ENCODE measurements at places on chromosomes 2 and 18.

GRCh38 chr2:235230821-235231601, 262.8 kb upstream of the AGAP1 start:
- DNase-seq = no peak

- no peak for DNase-seq
Measured at GRCh38 chr18:10523544-10523943, 2.3 kb upstream of the NAPG start.

DNA sequence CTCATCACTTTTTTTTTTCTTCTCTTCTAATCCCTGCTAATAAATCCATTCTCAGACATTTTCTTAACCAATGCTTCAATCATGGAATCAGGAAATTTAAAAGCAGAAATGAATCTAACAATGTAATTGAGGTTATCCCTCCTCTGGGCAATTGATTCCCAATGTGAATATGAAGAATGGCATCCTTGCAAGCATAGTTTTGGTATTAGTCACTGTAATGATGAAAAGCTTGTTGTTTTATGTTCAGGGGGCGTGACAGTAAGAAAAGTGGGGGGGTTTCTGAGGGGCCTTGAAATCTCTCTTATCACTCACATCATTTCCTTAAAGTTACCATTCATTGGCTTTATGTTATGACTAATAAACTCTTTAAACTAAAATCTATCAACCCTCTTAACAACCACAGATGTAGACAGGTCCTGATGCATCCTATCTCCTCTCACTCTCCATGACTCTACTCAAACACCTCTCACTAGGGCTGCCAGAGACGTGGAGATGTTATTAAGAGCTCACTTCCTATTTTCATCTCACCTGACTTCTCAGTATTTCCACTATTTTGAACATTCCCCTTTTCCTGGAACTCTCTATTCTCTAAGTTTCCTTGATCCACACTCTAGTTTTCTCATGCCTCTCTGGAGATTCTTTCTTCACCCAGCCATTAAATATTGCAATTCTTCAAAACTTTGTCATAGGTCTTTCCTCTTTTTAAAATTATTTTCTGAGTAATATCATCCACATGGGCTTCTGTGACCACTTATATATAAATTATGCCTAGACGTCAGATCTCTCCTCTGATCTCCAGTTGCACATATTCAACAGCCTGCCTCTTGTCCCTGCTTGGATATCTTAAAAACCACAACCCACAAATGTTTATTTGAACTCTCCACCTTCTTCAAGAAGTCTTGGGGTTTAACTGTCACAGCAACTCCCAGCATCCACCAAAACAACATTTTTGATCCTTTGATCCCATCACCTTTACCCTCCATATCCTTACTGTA, 332.9 kb downstream of the CDH2 start:
- no peak for DNase-seq

DNA sequence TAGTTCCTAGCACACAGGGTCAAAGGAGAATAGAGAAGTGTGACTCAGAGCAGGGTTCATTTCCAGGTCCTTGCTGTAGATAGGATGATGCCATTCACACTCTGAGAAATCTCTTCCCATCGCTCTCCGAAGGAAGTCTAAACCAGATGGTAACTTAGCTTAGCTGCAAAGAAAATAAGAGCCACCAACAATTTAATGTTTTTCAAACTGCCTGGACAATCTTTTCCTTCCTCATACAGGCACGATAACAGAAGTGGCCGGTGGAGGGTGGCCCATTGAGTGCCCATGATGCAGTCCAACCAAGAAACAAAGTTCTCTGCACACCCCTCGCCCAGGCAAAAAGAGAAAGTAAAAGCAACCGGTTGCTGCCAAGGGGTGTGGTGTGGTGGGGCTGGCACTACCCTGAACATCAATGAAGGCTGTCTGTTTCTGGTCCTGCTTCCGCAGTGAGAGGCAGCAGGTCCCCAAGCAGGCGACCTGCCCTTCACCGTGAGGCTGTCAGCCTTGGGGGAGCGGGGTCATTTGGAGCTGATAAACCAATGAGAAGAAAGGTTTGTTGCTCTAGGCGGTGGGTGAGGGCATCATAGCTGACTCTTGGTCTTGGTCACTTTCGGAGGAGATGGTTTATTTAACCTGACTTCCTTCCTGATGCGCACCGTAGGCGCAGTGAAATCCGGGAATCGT, 105.6 kb upstream of the CD302 start:
- peak; percentile 74 for DNase-seq

GRCh38 chr2:95310216-95310615, 13.1 kb downstream of the KCNIP3 start:
- no peak for DNase-seq

DNA sequence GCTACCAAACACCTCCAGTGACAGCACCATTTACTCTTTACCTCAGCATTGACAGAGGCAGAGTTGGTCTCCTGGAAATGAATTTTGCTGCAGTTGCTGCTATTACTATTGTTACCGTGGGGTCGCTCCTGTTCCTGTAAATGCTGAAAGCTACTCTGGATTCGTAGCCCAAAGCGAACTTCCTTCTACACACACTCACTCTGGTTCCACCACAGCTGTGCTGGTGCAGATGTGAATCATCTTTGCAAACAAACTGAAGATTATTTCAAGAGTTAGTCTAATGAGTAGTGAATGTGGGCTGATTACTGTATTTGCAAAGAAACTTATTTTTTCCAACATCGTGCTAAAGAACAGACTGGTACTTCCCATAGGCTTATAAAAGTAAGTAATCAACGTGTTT, 304.0 kb downstream of the LPIN1 start:
- no peak for DNase-seq

- DNase-seq = peak; percentile 57
Measured at GRCh38 chr2:240060977-240061591, 7.8 kb upstream of the OR6B3 start.

GRCh38 chr2:162318328-162319180, at the start of gene IFIH1:
Gene IFIH1, minus strand, starts transcription at chr2:162318684. Its CDS starts 377 bp downstream, at chr2:162318307.
- peak; percentile 89 for DNase-seq

DNA sequence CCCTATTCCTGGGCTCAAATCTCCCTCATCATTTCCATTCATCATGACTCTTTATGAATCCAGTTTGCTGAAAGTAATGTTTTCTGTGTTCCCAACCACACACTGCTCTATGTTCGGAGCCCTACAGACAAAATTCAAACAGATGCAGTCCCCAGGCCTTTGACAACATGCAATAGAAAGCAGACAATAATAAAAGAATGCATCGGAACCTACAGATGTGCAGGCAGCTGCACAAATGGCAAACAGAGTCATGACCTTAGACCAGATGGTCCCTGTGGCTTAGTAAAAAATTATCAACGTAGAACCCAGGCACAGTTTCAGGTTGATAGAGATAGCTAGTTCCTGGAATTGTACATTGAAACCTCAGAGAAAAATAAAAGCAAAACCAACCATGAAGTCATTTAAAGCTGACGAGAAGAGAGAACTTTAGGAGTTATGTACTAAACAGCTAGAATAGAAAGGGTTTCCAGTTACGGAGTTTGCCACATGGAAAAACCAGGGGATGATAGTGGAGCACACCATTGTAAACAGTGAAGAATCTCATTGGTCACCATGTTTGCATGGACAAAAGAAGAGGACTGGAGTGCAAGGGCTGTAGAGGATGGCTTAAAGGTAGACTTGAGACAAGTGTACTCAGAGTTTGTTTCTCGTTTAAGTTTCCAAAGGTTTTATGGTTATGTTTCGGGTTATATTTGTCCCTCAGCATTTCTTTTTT, 23.2 kb upstream of the ACVR1 start:
- peak; percentile 86 for DNase-seq

DNA sequence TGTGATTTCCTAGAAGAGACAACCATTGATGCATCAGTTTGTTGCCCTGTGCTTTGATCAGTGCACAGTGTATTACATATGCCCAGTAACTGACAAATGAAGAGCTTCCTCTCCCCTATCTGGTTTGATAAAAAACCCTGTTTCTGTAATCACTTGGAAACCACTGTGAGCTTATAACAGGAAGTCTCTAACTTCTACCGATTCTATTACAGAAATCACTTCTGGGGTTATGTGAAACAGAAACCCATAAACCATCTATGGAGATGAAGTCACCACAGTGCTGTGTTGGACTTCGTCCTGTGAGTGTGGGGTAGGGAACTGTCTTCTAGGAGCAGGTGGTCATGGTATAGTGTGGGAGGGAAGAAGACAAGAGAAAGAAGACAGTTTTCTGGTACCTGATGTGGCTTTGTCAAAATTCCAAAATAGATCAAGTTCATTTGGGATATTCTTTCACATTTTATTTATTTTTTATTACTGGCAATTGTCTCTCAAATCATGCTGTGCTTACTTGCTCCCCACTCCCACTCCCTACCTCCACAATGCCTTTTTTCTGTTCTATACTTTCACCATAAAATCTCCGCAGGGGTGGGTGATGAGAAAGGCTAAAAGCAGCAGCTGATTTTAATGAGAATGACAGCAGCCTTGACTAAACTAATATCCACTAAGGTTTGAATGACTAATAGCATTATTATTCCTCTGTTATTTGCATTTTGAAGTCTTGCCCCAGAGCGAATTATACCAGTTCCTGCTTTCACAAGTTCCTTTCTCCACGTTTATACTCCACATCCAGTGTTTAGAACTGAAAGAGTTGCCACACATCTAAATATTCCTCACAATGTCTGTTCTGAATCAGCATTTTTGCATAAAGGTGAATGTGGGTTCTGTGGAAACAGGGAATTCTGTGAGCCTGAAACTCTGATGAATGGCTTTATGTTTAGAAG, 41.7 kb upstream of the RND3 start:
- DNase-seq = peak; percentile 4

- no peak for DNase-seq
Measured at GRCh38 chr2:26581991-26582842, 58.9 kb downstream of the CIB4 start.

DNA sequence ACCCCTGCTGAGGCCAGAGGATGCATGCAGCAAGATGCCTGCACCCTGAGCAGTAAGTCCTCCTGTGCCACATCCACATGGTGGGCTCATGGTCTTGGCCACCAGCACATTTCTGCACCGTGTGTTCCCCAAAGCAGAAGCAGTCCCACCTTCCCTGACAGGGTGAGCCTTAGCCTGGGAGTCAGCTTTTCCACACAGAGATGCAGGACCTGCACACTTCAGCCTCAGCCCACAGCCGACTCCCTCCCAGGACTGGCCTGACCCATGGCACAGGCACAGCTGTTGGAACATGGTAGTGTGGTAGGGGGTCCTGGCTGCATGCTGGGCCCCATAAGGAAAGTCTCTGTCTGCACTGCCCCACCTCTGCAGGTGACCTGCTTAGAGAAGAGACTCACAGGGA, 5.0 kb downstream of the SNED1 start:
- no peak for DNase-seq

GRCh38 chr2:196618661-196619060, 20.9 kb upstream of the CCDC150 start:
- DNase-seq = no peak

DNA sequence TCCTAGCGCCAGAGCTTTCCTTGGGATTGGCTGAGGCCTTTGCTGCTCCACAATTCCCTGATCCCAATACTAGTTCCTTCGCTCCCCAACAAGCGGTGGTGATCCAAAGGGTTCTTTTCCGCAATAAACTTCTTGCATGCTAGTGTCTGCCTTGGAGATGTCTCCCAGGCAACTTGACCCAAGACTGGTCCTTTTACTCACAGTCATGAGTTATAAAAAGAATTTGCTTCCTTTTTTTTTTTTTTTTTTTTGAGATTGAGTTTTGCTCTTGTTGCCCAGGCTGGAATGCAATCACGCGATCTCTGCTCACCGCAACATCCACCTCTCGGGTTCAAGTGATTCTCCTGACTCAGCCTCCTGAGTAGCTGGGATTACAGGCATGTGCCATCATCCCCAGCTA, 89.8 kb upstream of the SP3 start:
- DNase-seq = no peak

GRCh38 chr2:47056868-47057686, 98.0 kb downstream of the STPG4 start:
- no peak for DNase-seq

DNA sequence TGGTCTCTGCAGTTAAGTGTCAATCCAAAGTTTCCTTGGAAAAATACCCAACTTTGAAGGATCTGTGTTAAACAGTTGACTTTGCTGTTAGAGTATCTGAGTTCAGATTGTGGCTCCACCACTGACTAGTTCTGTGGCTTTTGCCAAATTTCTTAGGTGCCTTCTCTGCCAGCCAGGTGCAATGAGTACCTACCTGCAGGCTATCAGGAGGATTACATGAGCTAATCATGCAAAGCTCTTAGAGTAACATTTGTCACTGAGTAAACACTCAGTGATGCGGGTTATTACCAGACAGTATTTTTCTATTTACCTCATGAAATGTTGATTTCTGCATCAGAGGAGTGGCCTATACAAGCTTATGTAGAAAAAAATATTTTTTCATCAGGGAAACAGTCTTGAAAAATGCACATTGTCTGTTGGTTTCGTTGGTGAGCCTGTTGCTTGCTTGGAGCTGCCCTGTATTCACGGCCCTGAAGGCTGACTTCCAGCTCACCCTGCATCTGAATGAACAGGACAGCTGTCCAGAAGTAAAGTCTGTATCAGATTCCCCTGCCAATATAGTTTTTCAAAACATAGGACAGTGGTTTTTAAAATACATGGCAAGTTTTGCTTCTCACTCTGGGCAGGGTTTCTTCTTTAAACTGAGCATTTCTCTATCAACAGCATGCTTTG, 235.1 kb downstream of the CDCA7 start:
- no peak for DNase-seq

DNA sequence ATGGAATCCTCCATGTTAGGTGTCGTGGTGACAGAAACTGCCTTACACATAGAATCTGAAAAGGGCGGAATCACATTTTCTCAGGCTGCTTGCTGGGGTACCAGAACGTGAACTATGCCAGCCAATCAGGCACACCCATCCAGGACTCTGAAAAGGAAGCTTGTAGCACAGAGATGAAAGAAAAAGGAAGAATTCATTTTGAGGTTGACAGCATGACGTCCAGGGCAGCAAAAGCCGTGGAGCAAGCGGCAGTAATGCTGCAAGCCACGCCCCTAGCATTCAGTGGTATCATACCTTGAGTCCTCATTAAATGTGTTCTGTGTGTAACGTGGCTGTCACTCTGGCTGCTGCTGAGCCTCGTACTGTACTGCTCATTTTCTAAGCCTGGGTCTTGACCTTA, 304.0 kb downstream of the DYSF start:
- no peak for DNase-seq

- no peak for DNase-seq
Measured at GRCh38 chr18:78937166-78937565, 42.5 kb upstream of the SALL3 start.
